Stimulated activated CD8-positive, alpha-beta memory T cell treated with anti-CD3 and anti-CD28 coated beads, Interleukin-12 subunit alpha, Interleukin-12 subunit beta, amount 100 ng/mL, for 4 hours (primary cell): ENCODE measurements at places on chromosomes 5 and 9.

- DNase-seq, result no peak
These were observed 174.7 kb upstream of the PRDM9 start for GRCh38 chr5:23332650-23333251.

DNA sequence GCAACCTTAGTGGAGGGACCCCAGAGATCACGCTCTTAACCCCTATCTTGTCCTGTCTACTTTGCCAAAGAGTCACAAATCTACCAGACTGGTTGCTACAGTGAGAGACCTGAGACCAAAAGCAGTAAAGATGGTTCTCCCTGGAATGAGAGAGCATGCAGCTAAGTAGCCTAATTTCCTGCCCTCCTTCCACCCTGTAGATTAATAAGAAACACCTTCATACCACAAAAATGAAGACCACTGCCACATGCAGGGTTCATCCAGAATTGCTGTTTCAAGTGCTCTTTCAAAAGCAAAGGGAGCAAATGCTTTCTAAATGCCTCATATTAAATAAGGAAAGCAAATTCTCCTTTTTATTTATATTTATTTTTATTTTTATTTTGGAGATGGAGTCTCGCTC, 119.1 kb downstream of the UGCG start:
- DNase-seq, result no peak

DNA sequence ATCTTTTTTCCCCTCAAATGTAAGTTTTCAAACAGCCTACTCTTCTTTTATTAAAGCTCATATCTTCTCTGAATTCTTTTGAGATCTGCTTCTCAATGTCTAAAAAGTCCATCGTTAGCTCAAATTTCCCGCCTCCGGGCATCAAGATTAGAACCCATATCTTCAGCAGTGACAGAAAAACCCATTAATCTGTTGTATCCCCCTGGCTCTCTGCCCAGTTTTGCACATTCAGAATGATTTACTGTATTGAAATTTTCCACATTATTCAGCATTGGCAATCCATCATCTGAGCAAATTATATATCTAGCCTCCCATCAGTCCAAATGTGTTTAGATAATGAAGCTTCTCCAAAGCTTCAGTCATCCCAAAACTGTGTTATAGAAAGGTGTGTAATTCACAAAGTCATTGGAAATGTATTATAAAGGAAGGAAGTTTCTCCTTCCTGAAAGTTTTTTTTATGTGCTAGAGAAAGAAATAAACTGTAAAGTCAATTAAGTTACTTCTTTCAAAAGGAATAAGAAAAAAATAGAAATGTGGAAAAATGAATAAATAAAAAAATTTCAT, 849.9 kb downstream of the MAT2B start:
- DNase-seq, result no peak

GRCh38 chr5:164959761-164960160, 1454.3 kb downstream of the MAT2B start:
- DNase-seq, result no peak

GRCh38 chr5:22970491-22970890, 117.3 kb upstream of the CDH12 start:
- no peak for DNase-seq

DNA sequence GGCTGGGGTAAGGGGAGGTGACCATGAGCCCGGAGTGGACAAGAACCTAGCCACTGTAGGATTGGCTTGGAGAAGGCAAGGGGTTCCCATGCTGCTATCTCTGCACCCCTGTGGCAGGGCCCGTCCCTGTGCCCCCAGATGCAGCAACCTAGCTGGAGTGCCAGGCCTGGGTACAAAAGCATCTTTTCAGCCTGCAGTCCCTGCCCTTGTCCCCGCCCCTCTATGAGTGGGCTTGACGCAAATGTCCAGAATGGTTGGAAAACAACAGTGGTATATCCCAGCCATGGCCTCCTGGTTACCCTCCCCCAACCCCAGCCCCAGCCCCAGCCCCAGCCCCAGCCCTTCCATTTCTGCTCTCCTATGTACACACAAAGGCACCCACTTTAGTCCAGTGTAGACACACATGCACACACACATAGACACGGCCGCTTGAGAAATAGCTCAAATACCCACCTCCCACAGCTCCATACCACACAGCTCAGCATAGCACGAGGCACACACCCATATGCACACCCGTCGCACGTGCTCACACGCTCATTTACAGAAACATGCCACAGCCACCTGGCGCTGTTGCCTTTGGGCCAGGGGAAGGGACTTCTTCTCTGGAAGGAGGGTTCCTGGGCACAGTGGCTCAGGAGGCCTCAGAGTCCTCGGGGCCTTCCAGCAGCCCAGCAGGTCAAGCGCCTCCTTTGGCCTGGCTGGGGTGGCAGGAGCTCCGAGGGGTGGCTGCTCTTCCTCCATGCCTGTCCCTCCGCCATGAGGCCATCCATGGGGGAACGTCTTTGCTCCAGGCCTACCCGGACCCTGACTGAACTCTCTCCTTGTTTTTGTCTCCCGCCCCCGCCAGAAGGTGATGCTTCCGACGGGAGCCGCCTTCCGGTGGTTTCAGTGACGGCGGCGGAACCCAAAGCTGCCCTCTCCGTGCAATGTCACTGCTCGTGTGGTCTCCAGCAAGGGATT, 34.1 kb downstream of the CXXC5 start:
- DNase-seq, result no peak

DNA sequence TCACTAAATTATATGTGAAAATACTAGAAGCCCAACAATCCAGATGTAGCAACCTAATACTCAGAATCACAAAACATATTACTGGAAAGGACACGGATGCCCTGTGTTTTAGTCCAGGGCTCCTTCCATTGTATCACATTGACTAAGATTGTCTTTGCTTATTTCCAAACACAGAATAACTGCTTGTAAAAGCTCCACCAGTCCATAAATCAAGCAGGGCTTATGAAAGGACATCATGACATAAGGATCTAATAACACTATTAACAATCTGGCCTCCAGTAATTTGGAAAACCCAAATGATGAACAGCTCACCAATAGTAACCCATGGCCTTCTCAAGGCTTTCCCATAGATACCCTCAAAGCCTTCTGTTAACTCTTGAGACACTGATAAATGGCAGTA, 39.8 kb downstream of the WDR41 start:
- no peak for DNase-seq

- no peak for DNase-seq
These were observed 5.9 kb downstream of the TNFSF15 start for GRCh38 chr9:114799925-114800324.

DNA sequence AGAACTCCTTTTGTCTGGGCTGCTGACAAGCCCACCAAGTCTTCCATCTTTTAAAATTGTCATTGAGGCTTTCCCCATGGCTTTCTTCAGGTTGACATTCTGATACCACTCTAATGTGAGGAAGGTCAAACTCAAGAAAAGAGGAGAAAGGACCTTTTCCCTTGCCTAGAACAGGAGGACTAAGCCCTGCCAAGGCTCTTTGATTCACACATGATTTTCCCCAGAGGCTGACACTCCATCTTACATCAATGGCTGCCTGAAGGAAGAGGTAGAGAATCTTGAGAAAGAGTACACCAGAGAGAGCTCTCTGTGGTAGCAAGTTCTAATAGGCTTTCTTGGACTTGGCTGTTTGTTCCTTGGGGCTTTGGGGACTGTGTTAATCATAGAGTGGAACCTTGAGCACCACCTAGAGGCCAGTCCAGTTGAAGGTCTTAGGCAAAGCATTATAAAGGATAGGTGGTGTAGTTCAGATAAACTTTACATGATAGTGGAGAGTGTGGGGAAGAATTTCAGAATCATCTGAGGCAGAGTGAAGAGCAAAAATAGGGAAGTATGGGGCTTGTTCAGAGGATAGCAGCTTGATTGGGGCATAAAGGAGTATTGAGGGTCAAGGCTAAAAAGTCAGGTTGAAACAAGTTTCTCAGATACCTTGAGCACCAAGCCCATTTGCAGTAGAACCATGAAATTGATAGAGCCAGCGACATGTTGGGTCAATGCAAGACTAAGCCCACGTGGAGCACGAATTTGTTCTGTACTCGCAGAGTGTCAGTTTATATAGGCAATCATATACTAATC, 36.7 kb downstream of the NDFIP1 start:
- DNase-seq, result peak; percentile 15
